Left renal cortex interstitium (tissue), 4 donors: ENCODE measurements at places on chromosomes 2 and 18.

- no peak for DNase-seq
Measured at GRCh38 chr2:236171181-236171679, 3.0 kb upstream of the GBX2 start.

DNA sequence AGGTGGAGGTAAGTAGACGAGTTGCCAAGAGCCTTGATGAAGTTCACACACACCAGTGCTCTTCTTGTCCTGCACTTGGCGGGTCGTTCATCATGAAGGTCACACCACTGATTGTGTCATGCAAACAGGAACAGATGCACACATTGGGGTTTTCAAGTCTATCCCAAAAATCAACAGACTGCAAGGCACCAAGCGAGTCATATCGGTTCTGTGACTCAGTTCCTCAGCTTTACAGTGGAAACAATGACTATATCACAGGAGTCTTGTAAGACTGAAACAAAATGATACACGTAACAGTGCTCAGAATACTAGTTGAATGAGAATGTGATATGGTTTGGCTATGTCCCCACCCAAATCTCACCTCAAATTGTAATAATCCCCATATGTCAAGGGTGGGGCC is 526.9 kb upstream of the ID2 start:
- no peak for DNase-seq

DNA sequence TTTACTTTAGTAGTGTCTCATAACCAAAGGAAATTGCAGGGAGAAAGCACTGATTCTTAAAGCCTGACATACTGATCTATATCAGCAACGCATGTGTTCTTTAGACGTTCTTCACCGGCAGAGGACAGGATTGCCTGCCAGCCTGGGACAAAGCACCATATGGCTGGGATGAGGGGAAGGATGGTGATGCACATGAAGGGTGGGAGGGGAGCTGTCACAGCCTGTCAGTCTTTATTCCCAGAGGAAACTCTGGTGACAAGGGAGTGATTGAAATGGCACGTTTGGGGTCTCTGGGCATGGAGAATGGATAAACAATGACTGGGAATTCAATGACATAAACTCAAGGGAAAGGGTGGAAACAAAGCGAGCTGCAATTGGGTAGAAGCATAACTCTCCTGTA is 808.1 kb downstream of the DCC start:
- no peak for DNase-seq

DNA sequence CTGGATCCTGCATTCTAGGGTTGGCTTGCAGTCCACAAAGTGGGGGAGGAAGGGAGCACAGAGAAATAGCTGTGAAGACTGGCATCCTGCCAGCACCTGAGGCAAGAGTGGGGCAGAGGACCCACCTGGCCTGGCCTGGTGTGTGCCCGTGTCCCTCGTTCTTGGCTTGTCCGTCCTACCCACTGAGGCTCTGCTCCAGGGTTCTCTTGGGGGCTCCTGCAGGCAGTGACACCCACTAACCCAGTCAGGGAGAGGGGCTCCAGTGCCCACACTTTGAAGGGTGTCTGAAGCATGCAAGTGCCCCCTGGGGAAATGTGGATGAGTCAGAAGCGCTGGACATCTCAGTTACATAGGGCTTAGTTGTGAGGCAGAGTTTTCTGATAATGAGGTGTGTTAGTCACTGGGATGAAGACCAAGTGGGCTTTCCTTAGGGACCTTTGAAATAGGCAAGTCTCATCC is 79.4 kb downstream of the SLC4A3 start:
- DNase-seq, result no peak

DNA sequence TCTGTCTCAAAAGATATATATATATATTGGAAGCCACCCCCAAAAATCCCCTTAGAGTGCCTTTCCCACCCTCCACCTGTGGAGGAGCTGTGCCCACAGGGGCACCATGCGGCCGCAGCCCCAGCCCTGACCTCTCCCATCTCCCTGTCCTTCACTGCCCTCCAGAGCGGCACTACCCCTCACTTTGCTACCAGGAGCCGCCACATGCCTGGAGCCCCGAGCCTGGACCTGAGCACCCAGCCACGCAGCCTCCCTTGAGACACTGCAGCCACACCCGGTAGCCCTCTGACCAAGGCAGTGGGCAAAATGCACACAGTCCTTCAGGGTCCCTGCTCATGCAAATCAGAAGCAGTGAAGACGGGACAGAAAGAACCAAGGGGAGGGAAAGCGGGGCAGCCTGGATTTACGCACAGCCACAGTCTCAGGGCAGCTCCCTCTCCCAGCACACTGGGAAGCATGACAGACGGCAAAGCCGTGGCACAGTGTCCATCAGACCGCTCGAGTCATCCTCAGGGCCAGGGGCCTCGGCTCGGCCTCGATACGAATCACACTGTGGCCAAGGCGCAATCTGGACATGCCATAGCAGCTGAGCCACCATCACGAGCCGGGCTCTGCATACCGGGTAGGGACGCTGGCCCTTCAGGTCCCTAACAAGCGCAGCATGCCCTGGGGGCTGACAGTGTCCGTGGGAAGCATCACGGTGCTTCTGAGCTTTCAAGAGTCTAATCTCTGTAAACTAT is 10.1 kb downstream of the HDAC4 start:
- DNase-seq, result no peak

- no peak for DNase-seq
Measured at GRCh38 chr18:11147371-11147951, 1.9 kb downstream of the PIEZO2 start.

- no peak for DNase-seq
Measured at GRCh38 chr2:86225581-86225980, 26.3 kb downstream of the MRPL35 start.

- no peak for DNase-seq
Measured at GRCh38 chr18:71899707-71900472, 644.3 kb downstream of the CBLN2 start.

- DNase-seq, result no peak
Measured at GRCh38 chr2:72139471-72139873, 8.2 kb downstream of the CYP26B1 start.
